WTC11 (cell line): ENCODE measurements at places on chromosomes 3 and 15.

DNA sequence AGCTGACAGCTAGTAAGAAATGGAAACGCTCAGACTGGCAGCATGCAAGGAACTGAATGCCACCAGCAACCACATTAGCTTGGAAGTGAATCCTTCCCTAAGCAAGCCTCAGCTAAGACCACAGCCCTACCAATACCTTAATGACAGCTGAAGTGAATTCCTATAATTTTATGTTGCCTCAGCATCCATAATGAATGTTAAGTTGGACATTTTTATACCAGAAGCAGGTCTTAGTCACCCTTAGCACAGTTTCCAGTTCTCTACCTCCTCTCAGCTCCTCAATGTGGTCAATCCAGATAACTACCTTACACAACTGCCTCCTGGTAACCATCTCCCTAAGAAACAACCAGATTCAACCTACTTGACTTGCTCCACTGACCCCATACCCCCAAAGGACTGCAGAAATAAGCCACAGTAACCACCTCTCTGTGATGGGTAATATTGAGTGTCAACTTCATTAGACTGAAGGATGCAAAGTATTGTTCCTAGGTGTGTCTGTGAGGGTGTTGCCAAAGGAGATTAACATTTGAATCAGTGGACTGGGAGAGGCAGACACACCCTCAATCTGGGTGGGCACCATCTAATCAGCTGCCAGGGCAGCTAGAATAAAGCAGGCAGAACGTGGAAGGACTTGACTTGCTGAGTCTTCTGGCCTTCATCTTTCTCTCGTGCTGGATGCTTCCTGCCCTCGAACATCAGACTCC, 33.5 kb downstream of the NEDD4 start:
- H3K27ac ChIP-seq = no peak overlapping the region
- 0 out of 2 replicates have a peak, but pooled peaks cover 3% of the 10 kb centered on the region for H3K4me1 ChIP-seq
- no peaks in the 10 kb centered on the region for H3K36me3 ChIP-seq
- H3K4me3 ChIP-seq = no peak overlapping the region
- no peak for DNase-seq

GRCh38 chr15:33963831-33964664, 4.2 kb upstream of the CHRM5 start:
- no peaks in the 10 kb centered on the region for H3K27me3 ChIP-seq
- H3K4me3 ChIP-seq = no peak overlapping the region
- peaks cover 7% of the 10 kb centered on the region; the same call in 1 of the 2 replicates for H3K4me1 ChIP-seq
- H3K36me3 ChIP-seq = no peaks in the 10 kb centered on the region
- no peak overlapping the region for H3K27ac ChIP-seq

DNA sequence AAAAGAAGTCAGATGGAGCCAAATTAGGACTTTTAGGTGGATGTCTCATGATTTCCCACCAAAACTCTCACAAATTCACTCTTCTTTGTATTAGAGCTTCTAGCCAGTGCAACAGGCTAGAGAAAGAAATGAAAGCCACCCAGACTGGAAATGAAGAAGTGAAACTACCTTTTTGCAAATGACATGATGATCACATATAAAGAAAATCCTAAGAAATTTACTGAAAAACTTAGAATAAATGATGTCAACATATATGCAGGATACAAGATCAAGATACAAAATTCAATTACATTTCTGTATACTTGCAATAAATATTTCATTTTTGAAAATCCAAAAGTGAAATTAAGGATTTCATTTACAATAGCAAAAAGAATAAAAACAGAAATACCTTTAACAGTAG, 110.8 kb downstream of the LRIG1 start:
- H3K27me3 ChIP-seq = no peaks in the 10 kb centered on the region
- no peak overlapping the region for H3K27ac ChIP-seq
- H3K36me3 ChIP-seq = peaks cover 79% of the 10 kb centered on the region
- no peak for DNase-seq
- no peak overlapping the region for H3K4me3 ChIP-seq

- H3K4me1 ChIP-seq = peaks cover 44% of the 10 kb centered on the region
- H3K4me3 ChIP-seq = no peak overlapping the region
- H3K27ac ChIP-seq = no peak overlapping the region
- no peak for DNase-seq
- H3K27me3 ChIP-seq = no peaks in the 10 kb centered on the region; the same call in 1 of the 2 replicates
Observed at GRCh38 chr3:64088408-64089205, 65.3 kb upstream of the PSMD6 start.

DNA sequence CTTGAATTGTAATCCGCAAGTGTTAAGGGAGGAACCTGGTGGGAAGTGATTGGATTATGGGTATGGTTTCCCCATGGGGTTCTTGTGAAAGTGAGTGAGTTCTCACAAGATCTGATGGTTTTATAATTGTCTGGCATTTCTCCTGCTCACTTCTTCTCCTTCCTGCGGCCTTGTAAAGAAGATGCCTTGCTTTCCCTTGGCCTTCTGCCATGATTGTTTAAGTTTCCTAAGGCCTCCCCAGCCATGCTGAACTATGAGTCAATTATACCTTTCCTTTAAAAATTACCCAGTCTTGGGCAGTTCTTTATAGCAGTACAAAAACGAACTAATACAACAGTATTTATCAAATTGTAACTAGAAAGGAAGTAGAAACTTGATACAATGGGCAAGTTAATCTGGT, 31.9 kb downstream of the IFT57 start:
- no peak overlapping the region for H3K4me3 ChIP-seq
- H3K36me3 ChIP-seq = peaks cover 4% of the 10 kb centered on the region
- no peaks in the 10 kb centered on the region for H3K27me3 ChIP-seq
- no peak overlapping the region for H3K27ac ChIP-seq

GRCh38 chr15:56017511-56017910, 24.1 kb upstream of the NEDD4 start:
- no peak for DNase-seq
- H3K27me3 ChIP-seq = peaks cover 4% of the 10 kb centered on the region; the same call in 1 of the 2 replicates
- H3K27ac ChIP-seq = no peak overlapping the region
- peaks cover 24% of the 10 kb centered on the region for H3K36me3 ChIP-seq

DNA sequence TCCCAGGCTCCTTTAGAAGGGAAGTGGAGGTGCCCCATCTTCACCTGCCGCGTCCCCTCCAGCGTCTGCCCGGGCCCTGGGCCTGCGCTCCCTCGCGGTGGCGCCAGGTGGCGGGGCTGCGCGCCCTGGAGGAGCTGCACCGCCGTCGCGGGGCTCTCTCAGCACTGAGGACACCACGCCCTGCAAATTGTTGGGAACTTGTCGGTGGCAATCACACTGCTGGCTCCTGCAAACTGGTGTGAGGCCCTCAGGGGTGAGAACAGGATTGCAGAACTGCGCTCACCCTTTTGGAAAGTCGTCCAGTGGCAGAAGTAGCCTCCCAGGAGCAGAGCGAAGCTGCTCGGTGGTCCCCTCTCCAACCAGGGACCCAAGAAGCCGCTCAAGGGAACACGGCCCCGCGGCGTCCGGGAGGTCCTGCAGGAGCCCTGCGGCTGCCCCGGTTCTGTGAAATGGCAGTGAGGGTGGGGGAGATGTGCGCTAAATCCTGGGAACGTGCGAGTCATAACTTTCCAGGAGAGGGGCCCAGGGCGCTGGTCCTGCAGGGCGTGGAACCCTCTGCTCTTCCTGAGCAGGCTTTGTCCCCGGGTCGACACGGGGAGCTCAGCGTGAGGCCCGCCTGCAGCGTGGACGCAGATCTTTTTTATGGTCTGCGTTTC, 995 bp upstream of the LRRK1 start:
- peak overlapping the region; percentile 66 for H3K4me3 ChIP-seq
- peak; percentile 88 for DNase-seq
- peaks cover 18% of the 10 kb centered on the region for H3K4me1 ChIP-seq
- H3K36me3 ChIP-seq = peaks cover 12% of the 10 kb centered on the region
